T follicular helper cell (primary cell): ENCODE measurements at places on chromosomes 12 and 14.

DNA sequence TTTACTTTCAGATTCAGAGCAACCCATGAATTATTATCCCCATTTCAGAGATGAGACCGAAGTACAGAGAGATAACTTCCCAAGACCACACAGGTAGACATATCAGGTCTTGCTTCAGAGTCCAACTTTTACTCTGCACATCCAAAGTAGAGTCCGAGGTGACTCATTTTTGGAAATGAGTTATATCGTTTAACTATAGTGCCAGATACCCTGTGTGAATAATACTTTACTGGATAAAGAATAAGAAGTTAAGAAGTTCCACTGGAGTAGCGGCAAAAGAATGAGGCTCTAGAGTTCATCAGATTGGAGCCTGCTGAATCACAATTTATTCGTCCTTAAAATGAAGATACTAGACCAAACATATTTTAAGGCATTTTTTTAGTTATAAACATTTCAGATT, 124.7 kb downstream of the EPS8 start:
- no peak for DNase-seq

DNA sequence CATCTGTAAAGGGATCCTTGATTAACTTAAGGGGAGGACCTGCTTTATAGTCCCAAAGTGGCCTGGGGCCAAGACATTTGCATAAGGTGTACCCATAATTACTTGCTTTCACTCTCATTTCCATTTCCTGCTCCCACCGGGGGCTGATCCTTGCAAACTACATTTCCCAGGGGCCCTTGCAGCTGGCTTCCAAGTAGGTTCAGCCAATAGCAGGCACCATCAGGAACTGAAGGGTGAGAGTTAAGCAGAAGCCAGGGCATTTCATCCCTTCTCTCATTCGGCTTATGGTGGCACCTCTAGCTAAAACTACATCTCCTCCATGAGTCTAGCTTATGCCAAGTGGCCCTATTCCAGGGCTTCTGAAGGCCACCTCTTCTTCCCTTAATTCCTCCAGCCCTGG, 88.8 kb downstream of the CCDC60 start:
- no peak for DNase-seq

GRCh38 chr12:45959728-45960127, 30.6 kb downstream of the SCAF11 start:
- DNase-seq, result no peak

GRCh38 chr12:94165138-94165537, 16.8 kb downstream of the PLXNC1 start:
- no peak for DNase-seq

- DNase-seq, result no peak
Observed at GRCh38 chr14:94761997-94762377, 7.9 kb downstream of the GSC start.

GRCh38 chr12:70890895-70891832, 29.4 kb downstream of the PTPRR start:
- DNase-seq, result no peak

DNA sequence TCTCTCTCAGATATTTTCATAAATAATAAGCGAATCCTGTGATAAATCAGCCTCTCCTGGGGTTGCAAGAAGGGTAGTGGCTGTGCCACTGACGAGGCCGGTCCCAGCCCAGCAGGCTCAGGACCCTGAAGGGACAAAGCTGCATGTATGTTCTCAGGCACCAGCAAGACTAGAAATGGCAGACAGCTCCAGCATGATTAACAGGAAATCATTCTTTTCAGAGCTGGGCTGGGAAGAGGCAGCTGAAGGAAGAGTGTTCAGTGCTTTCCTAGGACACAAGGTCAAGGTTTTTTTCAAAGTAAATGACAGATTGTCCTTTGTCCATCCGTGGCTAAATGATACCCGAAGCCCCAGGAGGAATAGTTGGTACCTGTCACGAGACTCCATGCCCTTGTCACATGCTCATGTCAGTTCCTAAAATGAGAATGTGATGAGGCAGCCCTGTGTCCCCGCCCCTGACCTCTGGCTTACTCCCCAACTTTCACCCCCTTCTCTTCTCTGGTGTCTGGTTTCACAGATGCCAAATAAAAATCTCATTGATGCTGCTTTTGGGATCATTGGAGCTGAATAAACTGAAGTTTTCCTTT, 65.1 kb downstream of the PPP1R36 start:
- DNase-seq, result no peak
